ENCODE measurements at places on chromosomes 7 and 10.

DNA sequence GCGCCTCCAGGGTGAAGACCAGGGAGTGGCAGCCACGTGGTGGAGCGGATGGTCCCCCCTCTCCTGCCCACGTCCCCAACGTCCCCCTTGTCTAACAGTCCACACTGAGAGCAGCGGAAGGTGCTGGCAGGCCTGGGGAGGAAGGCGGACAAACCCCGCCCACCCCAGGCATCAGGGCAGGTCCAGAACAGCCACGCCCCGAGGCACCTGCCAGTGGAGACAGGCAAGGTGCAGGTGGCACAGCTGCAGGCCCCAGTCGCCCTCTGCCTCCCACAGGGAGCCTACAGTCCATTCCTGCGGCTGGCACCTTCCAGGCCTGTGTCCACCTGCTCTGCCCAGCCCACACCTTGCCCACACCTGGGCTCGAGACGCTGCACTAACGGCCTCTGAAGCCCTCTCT, 24.9 kb downstream of the CYP2W1 start:
- DNase-seq: no peak

DNA sequence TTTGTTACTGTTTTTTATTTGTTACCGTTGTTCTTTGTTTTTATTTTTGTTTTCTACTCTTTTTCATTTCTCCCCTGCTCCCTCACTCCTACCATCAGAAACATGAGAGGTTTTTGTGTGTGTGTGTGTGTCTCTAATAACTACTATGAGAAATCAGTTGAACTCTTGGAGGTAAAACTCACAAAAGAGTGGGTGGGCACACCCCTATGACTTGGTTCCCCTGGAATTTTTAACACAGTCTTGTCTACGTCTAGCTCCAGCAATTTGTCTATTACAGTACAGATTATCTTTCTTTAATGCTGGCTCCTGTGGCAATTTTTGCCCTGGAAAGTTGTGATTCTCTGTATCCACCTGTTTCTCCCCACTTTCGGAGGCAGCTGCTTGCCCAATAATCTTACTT, 56.2 kb downstream of the AOAH start:
- no peak for DNase-seq

DNA sequence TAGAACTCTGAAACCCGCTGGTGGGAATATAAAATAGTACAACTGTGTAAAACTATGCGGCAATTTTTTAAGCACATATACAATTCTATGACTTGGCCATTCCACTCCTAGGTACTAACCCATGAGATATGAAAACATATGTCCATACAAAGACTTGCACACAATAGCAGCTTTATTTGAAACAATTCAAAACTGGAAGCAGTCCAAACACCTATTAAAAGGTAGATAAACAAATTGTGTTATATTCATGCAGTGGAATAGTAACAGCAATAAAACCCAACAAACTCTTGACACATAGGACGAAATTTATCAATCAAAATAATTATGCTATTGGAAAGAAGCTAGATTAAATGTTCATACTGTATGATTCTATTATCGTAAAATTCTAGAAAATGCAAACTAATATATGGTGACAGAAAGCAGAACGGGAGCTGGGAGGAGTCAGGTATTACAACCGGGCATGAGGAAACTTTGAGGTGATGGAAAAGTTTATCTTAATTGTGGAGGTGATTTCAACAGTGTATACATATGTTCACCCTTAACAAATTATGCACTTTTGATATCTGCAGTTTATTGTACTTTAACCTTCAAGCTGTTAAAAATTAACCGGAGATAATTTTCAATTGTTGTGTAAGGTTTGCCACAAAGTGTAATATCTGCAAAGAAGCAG, 803 bp upstream of the STK31 start:
- no peak for DNase-seq

- DNase-seq: no peak
Measured at GRCh38 chr10:72831696-72832409, 61.7 kb upstream of the OIT3 start.

- no peak for DNase-seq
Measured at GRCh38 chr7:146117576-146117975, 975 bp downstream of the CNTNAP2 start.

DNA sequence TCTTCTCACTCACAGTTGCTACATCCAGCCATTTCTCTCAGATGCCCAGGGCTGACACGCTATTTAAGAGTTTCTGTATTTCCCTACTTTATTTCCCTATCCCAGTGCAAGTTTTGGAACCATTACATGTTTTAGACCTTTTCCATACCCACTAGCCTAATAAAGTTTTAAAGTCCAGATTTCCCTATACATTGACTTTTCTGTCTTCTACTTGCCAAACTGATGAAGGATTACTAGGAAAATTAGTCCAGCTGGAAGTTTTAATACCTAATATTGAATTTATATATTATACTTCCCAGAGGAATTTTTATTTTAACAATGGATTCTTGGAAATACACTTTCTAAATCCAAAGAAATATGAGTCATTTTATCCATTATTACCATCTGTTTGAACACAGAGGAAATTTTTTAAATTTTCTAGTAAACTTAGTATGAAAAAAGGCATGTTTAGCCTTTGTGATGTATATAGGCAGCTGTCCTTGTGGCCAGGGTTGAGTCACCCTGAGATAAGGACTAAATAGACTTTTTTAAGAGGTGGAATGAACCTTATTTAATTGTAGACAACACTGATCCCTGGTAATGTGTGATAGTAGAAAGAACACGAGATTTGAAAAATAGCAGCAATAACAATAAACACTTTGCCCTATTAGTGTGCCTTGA, 205.0 kb downstream of the TFEC start:
- DNase-seq: no peak

- no peak for DNase-seq
Measured at GRCh38 chr10:6182454-6183098, 20.2 kb upstream of the PFKFB3 start.

DNA sequence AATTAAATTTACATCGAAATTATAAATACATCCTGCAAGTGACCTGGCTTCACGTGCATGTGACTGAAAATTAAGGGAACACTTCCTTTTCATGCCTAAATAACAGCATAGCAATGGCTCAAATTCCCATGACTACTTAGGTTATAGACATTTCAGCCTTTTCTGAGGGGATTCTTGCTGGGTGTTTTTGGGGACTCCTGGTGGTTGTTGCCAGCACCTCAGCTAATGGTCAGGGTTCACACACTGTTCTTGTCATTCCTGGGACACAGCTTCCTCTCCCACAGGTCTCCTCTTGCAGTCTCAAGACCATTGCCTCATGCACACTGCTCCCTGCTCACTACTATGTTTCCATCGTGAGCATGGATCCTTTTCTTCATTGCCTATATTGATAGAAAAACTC, 148.9 kb upstream of the GLI3 start:
- DNase-seq: no peak

- DNase-seq: no peak
Measured at GRCh38 chr7:65955718-65956117, 26.3 kb downstream of the GUSB start.

DNA sequence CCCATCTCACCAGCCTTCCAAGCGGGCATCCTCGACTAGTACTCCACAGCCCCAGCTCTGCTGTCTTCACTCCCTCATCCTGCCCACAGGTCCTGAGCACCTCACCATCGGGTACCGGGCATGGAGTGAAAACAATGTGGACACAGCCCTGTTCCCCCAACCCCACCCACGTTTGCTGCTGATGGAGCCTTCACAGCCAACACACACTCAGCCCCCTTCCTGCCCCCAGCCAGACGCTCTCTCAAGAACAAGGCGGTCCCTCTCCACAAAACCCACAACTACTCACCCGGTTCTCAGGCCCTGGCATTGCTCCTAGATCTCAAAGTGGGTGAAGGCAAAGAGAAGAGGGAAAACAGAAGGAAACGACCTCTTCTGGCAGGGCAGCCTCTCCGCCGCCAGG, 56.1 kb downstream of the SLIT1 start:
- no peak for DNase-seq

DNA sequence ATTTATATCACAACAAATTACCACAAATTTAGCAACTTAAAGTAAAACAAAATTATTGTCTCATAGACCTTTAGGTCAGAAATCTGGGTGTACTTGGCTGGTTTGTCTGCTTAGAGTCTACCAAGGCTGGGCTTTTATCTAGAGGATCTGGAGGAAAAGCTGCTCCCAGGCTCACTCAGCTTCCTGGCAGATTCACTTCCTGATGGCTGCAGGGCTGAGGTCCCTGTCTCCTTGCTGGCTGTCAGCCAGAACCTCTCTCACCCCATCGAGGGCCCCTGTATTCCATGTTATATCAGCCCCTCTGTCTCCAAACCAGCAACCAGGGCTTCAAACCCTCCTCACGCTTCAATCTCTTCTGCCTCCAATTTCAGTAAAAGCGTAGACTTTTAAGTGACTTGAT, 734.9 kb downstream of the NRG3 start:
- DNase-seq: no peak
